ENCODE measurements at places on chromosomes 4 and X. TPM values are rescaled to one million over a fixed set of nuclear protein-coding genes. Genes with fewer than 3 reads are reported as not detected.

- no peak for DNase-seq
Observed at GRCh38 chrX:56025872-56026571, 206.1 kb upstream of the KLF8 start.

- DNase-seq, result no peak
Observed at GRCh38 chr4:158949099-158949498, 153.8 kb upstream of the RAPGEF2 start.

DNA sequence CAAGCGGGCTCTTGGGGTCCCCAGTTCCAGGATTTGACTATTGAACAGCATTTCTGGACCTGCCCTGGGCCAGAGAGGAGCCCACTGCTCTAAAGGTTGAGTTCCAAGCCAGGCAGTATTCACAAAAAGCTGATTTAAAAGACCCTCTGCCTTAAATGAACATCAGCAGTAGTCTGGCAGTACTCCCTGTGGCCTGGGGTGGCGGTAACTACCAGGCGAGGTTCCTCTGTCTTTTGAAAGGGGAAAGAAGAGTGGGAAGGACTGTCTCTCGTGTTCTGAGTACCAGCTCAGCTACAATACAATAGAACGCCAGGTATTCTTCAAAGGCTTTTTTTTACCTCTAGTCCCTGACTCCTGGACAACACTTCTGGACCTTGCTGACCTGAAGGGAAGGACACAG is 456.4 kb upstream of the TEX13C start:
- no peak for DNase-seq

DNA sequence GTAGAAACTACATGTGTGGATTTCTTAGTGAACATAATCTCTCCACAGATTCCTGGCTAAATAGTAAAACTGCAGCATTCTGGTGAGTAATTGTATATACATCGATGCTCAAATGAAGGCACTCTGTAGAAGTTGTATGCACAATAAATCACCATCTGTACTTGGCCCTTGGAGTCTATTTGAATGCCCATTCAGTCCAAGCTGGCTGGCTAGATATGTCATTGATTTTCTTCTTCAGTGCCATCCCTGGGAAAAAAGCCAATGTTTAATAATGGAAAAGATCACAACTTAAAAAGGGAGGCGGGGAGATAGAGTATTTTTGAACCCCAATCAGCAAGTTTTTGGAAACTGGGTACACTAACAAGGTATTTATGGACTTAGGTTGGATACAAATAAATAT is 381.0 kb upstream of the TEX13C start:
- no peak for DNase-seq

DNA sequence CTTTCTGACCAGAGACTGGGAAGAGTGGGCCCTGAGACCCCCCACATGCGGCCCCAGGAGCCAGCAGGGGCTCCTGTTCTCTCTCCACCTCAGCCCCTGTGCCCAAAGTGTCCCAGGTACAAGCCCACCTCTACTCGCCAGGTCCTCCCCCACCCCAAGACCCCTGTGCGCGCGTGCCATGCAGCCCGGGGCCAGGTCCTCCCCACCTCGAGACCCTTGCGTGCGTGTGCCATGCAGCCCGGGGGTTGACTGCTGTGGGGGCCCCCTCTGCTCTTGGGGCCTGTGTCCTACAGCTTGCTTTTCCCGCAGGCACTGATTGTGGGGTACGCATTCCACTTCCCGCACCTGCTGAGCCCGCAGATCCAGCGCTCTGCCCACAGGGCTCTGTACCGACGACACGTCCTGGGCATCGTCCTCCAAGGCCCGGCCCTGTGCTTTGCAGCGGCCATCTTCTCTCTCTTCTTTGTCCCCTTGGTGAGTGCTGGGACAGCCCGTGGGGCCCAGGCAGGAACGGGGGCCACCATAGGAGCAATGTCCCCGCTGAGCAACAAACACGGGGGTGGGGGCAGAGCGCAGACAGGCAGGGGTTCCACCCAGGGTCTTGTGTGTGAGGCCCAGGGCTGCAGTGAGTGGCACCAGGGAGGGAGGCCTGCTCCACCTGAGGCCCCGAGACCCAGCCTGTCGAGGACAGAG is 20.3 kb downstream of the DGKQ start:
- peak; percentile 16 for DNase-seq

- DNase-seq, result peak; percentile 22
Observed at GRCh38 chr4:2947926-2948325, 15.3 kb downstream of the NOP14 start.

DNA sequence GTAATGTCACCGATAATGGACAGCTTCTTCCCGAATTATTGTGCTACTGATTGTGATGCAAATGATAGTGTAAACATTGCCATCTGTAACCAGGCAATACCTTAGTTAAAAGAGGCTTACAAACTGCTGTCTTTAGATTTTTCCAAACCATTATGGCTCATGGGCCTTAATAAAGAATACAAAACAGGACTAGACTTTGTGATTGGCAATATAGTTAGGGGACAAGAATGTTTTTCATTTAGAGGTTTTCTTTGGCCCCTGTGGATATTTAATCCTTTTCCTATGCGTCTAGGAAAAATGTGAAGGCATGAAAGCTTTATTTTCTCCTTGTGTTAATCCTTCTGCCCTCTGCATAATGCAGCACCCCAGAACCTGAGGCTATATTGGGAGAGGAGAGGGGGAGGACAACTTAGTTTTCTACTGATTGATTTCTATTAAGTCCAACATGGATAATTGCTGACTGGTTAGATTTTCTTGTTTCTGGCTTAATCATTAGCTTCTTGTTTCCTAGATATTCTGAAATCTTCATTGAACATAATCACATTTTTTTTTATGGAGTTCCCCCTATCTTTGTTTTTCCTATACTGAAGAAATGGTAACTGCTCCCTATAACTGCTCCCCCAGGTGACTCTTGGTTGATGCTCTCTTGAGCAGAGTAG is 1.9 kb downstream of the PRPS1 start:
- DNase-seq, result no peak

DNA sequence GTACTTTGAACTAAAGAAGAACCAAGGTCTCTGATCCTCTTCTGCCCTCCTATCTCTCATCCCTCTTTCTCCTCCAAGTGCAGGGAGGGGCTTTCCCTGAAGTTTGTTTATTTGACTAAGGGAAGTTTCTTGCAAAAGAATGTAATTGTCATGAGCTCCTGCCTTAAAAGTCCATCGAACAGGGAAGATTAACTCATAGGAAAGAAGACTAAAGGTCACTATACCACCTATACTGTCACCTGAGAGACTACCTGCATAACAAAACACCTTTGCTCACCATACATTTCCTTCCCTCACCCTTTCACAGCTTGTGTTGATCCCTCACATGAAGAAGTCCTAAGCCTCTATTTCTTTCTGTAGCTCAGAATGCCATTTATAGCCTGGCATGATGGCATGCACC is 59.4 kb upstream of the C4orf54 start:
- no peak for DNase-seq

- no peak for DNase-seq
Observed at GRCh38 chr4:150211799-150212445, 133.7 kb downstream of the DCLK2 start.

- DNase-seq, result no peak
Observed at GRCh38 chr4:153973942-153974341, 185.1 kb upstream of the SFRP2 start.

GRCh38 chrX:140431521-140431920 is 73.3 kb downstream of the SOX3 start:
- no peak for DNase-seq

- no peak for DNase-seq
Observed at GRCh38 chrX:106168107-106168506, at the start of gene PWWP3B. Gene PWWP3B (plus strand): TSS chrX:106168305. CDS start chrX:106205433, 37,128 bp downstream.

DNA sequence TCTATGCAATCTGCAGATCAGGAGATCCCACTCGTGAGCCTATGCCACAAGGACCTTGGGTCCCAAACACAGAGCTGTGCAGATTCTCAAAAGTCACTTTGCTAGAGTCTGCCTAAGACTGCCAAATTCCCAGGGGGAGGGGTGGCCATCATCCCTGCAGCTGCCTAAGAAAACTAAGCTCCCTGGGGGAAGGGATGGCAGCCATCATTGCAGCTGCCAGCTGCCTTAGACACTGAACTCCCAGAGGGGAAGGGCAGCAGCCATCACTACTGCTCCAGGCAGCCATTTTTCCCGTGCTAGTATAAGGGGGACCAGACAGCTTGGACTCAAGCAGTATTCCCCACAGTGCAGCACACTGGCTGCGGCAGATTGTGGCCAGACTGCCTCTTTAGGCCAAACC is 156.9 kb downstream of the NKX6-1 start:
- DNase-seq, result no peak

GRCh38 chr4:79917246-79917645 is 155.8 kb downstream of the ANTXR2 start:
- peak; percentile 64 for DNase-seq

DNA sequence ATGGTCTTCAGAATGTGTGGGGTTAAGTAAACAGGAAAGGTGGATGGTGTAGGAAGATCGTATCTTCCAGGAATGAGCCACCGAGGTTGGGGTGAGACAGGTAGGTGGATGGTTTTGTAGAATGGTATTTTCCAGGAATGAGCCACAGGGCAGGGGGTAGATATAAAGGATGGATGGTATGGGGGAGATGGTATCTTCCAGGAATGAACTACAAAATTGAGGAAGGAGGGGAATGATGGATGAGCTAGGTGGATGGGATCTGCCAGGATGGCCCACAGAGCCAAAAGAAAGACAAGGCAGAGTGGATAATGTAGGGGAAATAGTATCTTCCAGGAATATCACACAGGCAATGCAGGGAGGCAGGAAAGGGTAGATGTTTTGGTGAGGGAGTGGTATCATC is 60.0 kb downstream of the MAOA start:
- no peak for DNase-seq

GRCh38 chr4:176498617-176499256 is 179.0 kb downstream of the SPCS3 start:
- no peak for DNase-seq

DNA sequence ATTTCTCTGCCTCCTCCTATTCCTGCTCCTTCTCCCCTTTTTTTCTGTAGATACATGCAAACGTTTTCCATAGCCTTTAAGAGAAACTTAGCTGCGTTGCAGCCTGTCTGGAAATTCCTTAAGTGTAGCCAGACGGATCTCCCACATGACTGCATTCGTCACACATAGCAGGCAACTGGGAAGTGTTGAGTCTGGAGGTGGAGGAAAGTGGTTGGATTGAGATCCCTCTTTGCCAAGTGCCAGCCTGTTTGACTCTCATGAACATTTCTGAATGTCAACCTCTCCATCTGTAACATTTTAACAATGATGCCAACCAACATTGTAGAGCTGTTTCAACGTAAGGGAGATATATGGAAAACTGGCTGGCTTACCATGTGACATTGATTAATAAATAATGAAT is 45.1 kb upstream of the FAM9A start:
- no peak for DNase-seq

DNA sequence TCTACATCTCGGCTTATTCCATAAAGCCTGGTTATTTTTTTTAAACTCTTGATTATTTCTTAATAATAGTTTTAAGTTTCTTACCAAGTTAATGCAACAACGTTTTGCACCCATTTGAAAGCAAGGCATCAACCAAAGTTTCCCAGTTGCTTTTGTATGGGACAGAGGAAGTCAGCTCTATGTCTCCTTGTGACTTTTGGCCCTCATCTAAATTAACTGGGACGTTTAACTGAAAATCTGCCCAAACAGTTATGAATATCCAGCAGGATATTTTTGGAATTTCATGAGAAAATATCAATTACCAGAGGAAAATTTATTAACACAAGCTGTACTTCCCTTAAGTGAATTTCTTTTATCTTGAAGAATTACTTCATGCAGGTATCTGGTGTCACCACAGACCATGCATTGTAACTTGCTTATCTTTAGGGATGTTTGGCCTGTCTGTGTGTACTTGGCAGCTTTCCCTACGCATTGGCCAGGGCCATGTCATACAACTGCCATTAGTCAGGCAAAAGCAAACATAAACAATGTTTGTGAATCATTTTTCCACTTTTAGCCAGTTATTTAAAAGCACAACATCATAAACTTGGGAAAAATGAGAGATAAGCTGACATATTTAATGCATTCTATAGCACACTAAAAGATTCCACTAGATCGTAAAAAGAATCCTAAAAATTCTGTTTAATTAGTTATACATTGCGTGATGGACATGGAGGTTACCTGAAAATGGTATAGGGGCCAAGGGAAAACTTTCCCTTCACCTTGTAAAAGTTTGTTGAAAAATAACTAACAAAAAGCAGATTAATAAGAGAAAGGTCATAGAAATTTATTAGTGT is 101.4 kb upstream of the PDE5A start:
- peak; percentile 64 for DNase-seq

DNA sequence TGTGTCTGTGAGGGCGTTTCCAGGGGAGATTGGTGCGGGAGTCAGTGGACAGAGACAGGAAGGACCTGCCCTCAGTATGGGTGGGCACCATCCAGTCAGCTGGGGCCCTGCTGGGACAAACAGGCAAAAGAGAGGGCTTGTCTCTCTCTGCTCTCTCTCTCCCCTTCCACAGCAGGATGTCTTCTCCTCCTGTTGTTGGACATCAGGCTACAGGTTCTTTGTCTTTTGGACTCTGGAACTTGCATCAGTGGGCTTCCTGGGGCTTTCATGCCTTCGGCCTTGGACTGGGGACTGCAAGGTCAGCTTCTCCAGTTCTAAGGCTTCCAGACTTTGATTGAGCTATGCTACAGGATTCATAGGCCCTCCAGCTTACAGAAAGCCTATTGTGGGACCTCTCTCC is 59.6 kb downstream of the ADGRA3 start:
- DNase-seq, result no peak

GRCh38 chrX:78886550-78886949 is 58.6 kb upstream of the P2RY10 start:
- DNase-seq, result no peak

DNA sequence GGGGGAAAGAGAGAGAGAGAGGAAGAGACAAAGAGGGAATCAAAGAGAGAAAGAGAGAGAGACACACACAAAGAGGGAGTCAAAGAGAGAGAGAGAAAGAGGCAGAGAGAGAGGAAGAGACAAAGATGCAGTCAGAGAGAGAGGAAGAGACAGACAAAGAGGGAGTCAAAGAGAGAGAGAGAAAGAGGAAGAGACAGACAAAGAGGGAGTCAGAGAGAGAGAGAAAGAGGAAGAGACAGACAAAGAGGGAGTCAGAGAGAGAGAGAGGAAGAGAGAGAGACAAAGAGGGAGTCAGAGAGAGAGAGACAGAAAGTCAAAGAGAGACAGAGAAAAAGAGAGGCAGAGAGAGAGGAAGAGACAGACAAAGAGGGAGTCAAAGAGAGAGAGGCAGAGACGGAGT is 45.5 kb downstream of the MAGEA9 start:
- DNase-seq, result no peak

GRCh38 chr4:139011225-139011950 is 4.2 kb upstream of the NOCT start:
- peak; percentile 75 for DNase-seq

GRCh38 chr4:102500352-102500695 is 835 bp upstream of the NFKB1 start:
- peak; percentile 43 for DNase-seq

PHOX2B gene
- total RNA-seq, result 4.8 TPM

USP17L15 gene
- total RNA-seq, result not detected

GRIA3 gene
- 1.2 TPM for total RNA-seq

ARSJ gene
- 10.4 TPM for total RNA-seq

PDE6B gene
- total RNA-seq, result 2.9 TPM

ERVMER34-1 gene
- 0.24 TPM for total RNA-seq

GAGE1 gene
- not detected for total RNA-seq

MAGEB6 gene
- total RNA-seq, result not detected

CYLC1 gene
- not detected for total RNA-seq

TMEM131L gene
- 5.9 TPM for total RNA-seq

MTNR1A gene
- 4.9 TPM for total RNA-seq

CDKL2 gene
- 3.5 TPM for total RNA-seq

IQCM gene
- total RNA-seq, result 3.0 TPM

PDZD4 gene
- 2.8 TPM for total RNA-seq

STOX2 gene
- total RNA-seq, result 2.7 TPM

NEIL3 gene
- 1.4 TPM for total RNA-seq
